SIG-M5 (cell line): ENCODE measurements at places on chromosomes 16 and 17.

DNA sequence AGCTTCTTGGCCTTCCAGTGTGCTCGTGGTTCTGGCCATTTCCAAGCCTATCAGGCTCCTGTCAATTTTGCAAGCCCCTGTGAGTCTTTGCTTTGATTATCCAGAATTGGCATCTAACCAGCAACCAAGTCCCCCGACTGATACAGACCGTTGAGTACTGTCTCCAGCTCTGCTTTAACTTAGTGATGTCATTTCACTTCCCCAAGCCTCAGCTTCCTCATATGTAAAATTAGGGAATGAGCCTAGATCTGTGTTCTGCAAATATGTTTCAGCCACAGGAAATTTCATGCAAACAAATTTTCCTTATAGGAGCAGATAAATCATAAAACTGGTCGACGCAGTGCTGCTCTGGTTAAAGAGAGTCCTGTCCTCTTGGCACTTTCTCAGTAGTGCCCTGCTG is 60.1 kb upstream of the WSB1 start:
- no peak for DNase-seq

DNA sequence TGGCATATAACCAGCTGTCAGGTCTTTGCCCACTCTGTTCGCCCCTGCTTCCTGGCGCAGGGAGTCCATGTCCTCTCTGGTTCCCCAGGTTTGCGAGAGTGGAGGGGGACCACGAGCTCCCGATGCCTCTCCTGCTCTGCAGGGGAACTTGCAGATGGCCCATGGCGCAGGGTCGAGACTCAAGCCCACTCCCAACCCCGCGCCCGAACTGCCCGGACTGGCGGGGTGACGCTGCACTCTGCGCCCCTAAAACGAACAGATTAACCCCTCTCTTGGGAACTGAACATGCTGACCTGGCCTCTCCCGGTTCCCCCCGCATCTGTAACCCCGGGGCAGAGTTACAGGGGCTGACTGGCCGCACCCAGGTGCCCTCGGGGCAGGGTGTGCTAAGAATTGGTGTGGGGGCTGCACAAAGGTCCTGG is 681 bp upstream of the PLA2G15 start:
- DNase-seq: no peak

- no peak for DNase-seq
Measured at GRCh38 chr16:78439646-78440045, 340.2 kb downstream of the WWOX start.

GRCh38 chr16:24776501-24777220 is 47.2 kb downstream of the TNRC6A start:
- DNase-seq: no peak

DNA sequence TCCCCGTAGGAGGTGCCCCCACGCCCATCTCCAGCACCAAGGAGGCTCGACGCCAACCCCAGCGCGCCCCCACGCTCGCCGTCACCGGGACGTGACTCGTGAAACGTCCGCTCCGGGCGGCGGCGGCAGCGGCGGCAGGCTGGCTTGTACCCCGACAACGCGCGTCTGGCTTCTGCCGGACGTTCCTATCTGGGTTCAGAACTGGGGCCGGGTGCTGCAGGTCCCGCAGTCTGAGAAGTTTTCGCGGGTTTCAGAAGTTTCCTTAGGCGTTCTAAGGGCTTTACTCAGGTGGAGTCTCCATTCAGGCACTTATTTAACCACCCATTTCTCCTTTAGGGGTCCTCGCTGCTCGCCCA is 672 bp upstream of the ALKBH5 start:
- DNase-seq: no peak

- no peak for DNase-seq
Measured at GRCh38 chr17:9291912-9292560, 270.7 kb downstream of the NTN1 start.

- no peak for DNase-seq
Measured at GRCh38 chr17:72338847-72339790, 218.3 kb downstream of the SOX9 start.

GRCh38 chr17:43405861-43406260 is 7.1 kb downstream of the ARL4D start:
- no peak for DNase-seq

DNA sequence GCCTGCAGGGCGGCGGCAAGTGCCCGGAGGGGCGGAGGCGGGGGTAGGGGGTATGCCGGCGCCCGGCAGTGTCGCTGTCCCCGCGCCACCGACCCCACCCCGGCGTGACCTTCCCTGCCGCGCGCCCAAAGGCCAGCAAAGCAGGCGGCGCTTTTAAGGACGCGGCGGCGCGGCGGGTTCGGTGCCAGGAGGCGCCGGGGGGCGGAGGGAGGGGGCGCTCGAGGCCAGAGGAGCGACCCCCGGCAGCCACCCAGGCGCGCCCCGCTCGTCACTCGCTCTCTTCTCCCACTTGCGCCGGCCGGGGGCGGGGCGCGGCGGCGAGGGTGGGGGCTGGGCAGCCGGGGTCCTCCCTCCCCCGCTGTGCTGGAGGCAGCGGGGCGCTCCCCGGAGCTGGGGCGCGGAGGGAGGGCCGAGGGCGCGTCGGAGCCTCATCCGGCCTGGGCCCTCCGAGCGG is 8.6 kb upstream of the BAHCC1 start:
- DNase-seq: no peak
